Activated CD8-positive, alpha-beta memory T cell treated with anti-CD3 and anti-CD28 coated beads for 4 hours (primary cell): ENCODE measurements at places on chromosomes 2 and 18.

DNA sequence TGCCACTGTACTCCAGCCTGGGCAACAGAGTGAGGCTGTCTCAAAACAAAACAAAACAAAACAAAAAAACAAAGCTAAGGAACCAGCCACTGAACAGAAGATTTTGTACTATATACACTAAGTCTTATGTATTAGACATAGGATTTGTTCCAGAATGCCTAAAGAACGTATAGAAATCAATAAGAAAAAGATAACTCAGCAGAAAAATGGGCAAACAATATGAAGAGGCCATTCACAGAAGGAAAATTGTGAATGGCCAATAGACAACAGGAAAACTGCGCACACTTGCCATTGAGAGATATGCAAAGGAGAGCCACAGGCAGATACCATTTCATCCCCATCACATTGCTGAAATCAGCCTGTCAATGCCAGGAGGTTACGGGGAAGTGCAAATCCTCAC, 14.9 kb upstream of the UBE2F start:
- no peak for DNase-seq

GRCh38 chr18:70781860-70782453, 493.1 kb downstream of the SOCS6 start:
- DNase-seq = no peak

- DNase-seq = no peak
Measured at GRCh38 chr2:45273412-45274249, 264.4 kb upstream of the SIX2 start.

GRCh38 chr2:195626507-195626906, 30.5 kb upstream of the SLC39A10 start:
- no peak for DNase-seq

DNA sequence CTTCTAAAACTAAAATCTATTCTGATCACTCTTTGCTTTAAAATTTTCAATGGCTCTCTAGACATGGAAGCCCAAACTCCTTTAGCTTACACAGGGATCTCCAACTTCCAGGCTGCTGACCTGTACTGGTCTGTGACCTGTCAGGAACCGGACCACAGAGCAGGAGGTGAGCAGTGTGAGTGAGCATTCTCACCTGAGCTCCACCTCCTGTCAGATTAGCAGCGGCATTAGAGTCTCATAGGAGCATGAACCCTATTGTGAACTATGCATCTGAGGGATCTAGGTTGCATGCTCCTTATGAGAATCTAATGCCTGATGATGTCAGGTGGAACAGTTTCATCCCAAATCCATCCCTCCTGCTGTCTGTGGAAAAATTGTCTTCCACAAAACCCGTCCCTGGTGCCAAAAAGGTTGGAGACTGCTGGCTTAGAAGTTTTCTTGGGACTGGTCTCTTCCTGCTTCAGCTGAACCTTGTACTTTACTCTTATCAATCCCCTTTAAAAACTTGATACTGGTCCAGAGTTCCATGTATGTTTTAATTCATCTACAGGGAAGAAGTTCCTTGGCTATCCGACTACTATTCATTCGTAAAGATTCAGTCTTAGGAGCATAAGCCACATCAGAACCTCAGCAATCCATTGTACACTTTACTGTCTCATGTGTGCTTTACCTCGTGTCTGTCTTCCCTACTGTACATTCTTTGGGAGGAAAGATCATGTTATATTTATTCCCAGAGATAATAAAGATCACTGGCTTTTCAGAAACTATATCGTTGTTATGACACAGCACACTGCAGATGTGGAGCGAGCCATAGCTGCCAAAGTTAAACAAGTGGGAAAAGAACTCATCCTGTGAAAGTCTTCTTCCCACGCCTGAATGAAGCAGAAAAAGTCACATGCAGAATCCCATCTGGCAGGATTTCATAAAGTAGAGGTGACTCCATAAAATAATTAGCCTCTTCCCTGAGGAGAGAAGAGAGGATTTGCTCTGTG, 183.8 kb downstream of the LRATD1 start:
- no peak for DNase-seq

DNA sequence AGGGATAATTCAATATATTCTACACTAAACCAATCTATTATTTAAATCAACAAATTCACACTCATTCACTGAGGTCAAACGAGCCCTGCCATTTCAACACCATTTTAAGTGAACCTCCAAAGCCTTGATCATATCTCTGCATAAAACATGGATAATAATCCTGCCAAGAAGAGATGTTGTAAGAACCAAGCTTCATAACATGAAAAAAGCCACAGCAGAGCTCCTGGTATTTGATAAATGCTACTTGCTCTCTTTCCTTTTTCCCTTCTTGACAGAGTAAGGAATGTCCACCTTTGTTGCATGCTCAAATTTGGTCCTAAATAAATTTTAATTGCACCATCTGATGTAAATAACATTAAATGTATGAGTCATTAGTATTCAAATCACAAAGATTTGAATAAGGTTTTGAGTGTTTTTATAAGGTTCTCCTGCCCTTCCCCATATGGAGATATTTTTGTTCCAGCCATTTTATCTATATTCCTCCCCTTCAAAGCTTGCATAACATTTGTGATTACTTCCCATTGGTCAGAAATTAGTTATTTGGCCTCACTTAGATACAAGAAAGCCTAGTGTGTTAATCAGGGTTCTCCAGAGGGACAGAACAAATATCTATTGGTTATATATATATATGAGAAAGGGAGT, 318.8 kb downstream of the RND3 start:
- DNase-seq = no peak

DNA sequence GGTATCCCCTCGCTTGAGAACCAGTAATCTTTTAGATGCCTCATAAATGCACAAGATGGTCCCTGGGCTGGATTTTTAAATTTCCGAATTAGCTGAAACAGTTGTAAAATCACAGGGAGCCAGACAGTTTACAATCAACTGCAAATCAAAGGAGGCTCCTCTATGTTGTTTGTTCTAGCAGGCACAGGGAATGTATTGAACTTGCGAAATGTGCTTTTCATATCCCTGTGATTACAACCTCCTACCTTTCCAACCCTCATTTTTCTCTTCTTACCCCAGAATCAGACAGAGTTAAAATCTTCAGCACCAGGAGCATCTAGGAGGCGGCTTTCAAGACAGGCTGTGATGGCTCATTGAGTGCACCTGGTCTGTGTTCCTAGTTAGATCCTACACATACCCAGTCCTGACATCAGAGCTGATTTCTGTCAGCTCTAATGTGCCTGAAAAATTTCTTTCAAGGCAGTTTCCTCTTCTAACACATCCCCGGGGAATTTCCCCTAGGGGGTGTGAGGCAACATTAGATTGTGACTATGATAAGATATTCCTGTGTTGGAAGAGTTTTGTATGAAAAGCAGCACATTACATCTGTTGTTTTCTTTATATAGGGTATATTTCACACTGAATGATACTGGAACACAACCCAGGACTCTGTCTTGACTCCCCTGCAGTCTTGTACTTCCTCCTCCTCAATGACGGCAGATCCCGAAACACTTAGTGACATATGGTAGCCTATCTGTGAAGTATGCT, 17.9 kb upstream of the CAVIN2 start:
- DNase-seq = no peak

DNA sequence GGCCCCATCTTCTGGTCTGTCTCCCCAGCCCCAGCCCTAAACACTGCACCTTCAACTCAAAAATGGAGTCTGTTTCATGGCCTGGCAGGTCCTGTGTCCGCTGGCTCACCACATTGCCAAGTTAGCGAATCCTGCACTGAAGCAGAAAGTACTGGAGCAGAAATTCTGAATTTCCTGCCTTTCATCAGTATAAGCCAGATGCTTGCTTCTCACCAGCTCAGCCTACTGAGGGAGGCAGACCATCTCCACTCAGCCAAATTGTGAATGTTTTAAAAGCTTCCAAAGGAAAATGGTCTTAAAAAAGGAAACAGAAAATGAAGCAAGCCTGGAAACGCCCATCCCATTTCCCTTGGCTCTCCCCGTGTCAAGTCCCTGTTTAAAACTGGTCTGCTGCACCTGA, 157.8 kb downstream of the C1D start:
- DNase-seq = no peak

- DNase-seq = no peak
Measured at GRCh38 chr18:21513292-21513691, 87.2 kb downstream of the ESCO1 start.

- DNase-seq = no peak
Measured at GRCh38 chr2:7089284-7089683, 172.1 kb downstream of the RNF144A start.
